ENCODE measurements at places on chromosomes 16 and 17.

GRCh38 chr17:76685846-76686245, 24.9 kb downstream of the MXRA7 start:
- DNase-seq = no peak

DNA sequence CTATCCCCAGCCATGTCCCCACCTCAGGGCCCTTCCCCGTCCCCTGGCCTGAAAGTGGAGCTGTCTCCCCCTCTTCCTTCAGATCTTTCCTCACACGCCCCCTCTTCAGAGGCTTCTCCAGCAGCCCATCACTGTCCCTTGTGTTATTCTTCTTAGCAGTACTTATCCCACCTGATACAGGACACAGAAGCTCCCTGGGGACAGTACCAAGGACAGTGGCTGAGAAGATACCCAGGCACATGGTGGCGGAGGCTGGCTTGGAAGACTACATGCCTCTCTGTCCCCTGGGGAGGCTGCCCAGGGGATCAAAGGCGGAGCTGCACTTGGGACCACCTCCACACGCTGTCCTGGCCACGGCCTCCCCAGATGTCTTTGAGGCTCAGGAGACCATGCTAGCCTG, 23.9 kb downstream of the HSD11B2 start:
- no peak for DNase-seq

GRCh38 chr17:13885550-13885949, 183.8 kb upstream of the COX10 start:
- no peak for DNase-seq

- DNase-seq = peak; percentile 43
Observed at GRCh38 chr17:39064819-39065218, 86.6 kb downstream of the PLXDC1 start.

GRCh38 chr17:27473190-27473747, 17.0 kb downstream of the KSR1 start:
- DNase-seq = no peak

GRCh38 chr17:80491478-80492342, 15.3 kb upstream of the NPTX1 start:
- no peak for DNase-seq

GRCh38 chr17:17151962-17152361, 54.2 kb downstream of the PLD6 start:
- DNase-seq = peak; percentile 95

DNA sequence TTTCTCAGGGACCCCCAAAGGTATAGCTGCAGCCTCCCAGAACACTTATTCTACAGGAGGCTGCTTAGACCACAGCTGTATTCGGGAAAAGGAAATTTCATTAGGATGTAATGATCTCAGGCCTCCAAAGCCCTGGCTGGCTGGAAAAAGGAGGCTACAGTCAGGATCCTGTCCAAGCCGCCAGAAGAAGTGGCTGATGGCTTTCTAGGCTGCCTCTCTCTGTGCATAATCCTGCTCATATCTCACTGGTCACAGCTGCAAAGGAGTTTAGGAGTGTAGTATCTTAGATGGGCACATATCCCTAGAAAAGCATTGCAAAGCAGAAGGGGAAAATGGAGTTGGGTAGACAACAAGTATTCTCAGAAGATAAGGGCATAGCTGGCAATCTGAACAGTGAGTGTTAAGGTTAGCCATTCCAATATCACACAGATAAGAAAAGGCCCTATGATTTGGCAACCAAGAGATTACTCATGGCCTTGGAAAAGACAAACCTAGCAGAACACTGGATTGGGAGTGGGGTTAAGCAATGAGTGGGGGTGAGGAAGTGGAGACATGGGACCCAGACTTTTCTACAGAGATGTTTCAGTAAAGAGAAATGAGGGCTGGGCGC, 26.0 kb upstream of the PRKCA start:
- DNase-seq = peak; percentile 44

Data from fibroblast of skin of back (primary cell).